Hematopoietic multipotent progenitor cell treated with erythropoietin and hydrocortisone succinate and interleukin-3 and kit ligand, for 17 days (in vitro differentiated cells): ENCODE measurements at places on chromosomes 7 and 10.

DNA sequence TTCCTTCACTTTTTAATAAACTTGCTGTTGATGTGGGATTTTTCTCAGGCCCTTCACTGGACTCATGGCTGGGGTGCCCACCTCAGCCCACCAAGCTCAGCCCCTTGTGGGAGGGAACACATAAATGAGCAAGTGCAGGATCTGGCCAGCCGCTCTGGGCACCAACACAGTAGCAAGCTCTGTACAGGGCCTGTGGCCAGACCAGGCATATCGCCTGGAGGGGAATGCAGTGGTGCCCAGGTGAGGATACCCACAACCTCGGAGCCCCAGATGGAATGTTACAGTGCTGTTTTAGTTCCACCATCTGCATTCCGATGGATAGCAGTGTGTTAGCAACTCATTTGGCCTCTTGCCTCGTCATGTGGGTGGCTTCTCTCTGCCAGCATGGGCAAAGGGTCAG lies 234.6 kb downstream of the PPP1R3A start:
- no peak for DNase-seq

DNA sequence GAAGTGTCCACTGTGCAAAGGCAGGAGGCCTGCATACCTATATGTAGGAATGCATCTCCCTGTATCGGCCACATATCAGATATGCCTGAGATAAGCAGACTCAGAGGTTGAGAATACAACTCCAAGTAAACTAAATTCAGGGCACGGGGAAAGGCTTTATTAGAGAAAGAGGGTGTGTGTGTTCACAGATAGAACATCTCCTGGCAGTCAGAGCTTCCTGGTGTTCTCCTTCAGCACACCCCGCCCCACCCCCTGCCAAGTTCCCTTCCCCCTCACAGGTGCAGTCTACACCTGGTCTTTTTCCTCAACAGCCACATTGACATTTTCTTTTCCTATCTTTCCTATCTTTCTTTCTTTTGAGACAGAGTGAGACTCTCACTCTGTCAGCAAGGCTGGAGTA lies 17.1 kb downstream of the GBX1 start:
- DNase-seq, result no peak

DNA sequence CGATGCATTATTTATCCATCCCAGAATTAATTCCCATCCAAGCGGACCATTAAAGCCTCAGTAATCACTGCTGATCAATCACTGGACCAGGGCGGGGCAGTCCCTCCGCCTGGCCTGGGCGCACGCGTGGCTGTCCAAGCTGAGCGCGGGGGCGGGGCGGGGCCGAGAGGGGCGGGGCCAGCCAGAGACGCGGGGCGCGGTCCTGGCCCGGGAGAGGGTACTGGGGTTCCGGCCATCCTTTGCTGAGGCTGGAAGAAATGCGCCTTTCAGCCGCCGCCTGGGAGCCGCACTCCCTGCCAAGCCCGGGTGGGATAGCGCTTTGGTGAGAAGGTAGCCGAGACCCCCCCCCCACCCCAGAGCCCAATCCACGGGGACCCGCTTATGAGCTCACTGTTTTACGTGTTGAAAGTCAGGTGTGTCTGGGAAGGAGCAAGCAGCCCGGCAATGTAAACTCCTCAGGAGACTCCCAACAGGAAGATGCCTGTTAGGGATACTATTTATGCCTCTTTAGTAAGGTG lies at the start of gene ARHGAP22:
TSS of gene ARHGAP22 (minus strand) at position 83 of the 518 bp plus-strand sequence. CDS start 277 bp downstream, outside the sequence.
- no peak for DNase-seq

DNA sequence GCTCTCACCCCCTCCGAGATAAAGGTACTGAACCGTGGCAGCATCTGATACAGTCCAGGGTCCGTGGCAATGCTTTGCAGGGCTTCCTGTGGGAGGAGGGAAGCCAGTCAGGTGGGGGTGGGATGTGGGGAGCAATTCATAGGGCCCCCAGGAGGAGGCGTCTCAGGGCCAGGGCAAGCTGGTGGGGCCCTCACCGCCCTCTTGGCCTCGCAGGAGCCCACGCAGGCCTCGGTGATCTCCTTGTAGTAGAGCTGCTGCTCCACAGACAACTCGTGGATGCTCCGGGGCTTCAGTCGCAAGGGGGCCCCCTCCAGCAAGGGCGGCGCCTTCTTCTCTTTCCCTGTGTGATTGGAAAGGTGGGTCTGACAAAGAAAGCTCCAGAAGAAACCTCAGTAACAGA lies 7.2 kb downstream of the TAF6 start:
- no peak for DNase-seq

DNA sequence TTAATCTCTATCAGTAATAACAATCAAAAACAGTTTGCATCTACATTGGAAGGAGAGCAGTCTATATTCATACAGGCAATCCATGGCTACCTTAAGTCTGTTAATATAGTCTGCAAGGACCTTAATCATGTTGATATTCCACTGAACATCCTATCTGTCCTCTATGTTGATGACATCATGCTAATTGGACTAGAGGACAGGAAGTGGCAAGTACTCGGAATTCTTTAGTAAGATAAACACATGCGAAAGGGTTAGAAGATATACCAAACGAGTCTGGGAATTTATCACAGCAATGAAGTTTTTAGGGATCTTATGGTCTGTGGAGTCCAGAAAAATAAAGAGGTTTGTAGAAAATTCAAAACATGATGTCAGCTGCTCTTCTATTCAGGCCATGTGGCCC lies 11.3 kb upstream of the SAMD9L start:
- no peak for DNase-seq

DNA sequence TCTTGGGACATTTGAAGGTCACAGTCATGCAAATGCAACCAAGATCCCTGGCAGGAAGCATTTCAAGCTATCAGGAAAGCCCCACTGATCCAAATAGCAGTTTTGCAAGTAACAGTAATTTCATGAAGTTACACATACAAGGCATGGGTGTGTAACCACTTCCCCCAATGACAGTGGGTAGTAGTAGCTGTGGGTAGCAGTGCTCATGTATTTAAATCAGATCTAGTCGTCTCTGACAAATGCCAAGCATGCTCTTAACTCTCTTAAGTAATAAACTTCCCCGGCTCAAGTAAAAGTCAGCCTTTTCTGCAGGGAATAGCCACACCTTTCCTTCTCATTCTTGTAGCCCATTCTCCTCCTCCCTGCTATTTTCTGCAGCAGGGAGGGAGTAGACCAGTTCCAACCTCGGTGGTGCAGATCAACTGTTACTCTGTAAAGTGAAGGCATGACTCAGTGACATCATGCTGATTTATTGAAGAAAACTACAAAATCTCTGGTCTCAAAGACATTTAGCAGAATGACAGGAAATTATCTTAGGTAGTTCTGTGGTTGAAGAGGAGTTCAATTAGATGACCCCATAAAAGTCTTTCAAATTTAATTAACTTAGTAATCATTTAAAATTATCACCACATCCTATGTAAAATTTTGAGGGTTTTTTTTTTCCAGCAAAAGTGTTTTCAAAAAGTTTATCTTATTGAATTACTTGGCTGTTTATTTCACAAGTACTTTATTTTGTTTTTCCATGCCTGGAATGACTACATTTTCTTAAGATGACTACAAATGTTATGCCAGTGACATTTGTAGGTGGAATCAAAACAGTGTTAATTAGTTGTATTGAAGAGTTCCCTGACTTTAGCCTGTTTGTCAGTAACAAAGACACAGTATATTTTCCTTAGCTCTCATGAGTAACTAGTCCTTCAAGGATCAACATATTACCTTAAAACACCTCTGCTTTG lies 568.3 kb downstream of the INHBA start:
- no peak for DNase-seq

GRCh38 chr10:120926611-120927010 lies 75.4 kb downstream of the WDR11 start:
- no peak for DNase-seq

GRCh38 chr10:58220769-58221451 lies 46.8 kb downstream of the IPMK start:
- DNase-seq, result no peak

GRCh38 chr7:159211540-159212182 lies 67.0 kb upstream of the VIPR2 start:
- no peak for DNase-seq

DNA sequence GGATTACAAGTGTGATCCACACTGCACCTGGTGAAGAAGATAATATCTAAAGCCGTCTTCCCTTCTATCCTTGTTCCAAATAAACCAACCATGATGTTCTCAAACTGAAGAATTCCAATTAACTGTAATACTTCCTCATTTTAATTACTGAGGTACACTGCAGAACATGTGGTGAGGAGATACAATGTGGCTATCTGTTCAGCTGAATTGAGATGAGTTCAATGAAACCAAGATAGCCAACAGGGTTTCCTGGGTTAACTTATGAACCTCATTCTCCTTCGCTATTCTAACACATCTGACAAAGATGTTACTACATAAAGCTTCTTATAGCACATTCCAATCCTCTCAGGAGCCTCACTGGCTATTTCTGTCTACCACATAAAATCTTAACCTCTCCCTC lies 75.5 kb downstream of the RAPGEF5 start:
- no peak for DNase-seq

GRCh38 chr10:29735628-29736365 lies 101.0 kb upstream of the SVIL start:
- no peak for DNase-seq
